ENCODE measurements at places on chromosomes 5 and 9.
A peak's percentile ranks its signal among the peaks of the same experiment; 100 is the strongest.

- DNase-seq, result no peak
These were observed 5.9 kb downstream of the HDHD3 start for GRCh38 chr9:113370806-113371325.

DNA sequence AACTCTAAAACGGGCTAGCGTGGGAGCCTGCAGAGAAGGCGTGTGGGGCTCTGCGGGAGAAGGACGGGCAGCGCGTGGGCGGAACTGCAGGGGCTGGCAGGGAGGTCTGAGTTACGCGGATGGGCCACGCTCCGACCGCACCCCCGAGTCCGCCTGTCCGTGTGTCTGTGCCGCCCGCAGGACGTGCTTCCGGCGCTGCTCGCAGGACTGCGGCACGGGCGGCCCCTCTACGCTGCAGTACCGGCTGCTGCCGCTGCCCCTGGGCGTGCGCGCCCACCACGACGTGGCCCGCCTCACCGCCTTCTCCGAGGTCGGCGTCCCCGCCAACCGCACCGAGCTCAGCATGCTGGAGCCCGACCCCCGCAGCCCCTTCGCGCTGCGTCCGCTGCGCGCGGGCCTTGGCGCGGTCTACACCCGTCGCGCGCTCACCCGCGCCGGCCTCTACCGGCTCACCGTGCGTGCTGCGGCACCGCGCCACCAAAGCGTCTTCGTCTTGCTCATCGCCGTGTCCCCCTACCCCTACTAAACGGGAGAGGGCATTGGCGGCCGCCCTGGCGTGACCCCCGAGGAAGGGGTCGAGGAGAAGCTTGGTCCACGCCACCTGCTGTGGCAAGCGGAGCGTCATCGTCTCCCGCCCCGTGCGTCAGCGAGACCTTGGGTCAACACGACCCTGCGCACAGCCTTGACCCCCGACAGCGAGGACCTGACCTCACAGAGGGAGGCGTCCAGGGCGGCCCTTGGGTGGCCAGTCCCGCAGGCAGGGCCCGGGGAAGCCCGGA is 11.4 kb upstream of the ASS1 start:
- DNase-seq, result peak; percentile 91

GRCh38 chr5:177109810-177110209 is 23.1 kb downstream of the FGFR4 start:
- no peak for DNase-seq

GRCh38 chr5:139181835-139182452 is 16.2 kb downstream of the SIL1 start:
- DNase-seq, result no peak

GRCh38 chr9:18855656-18856055 is 177.4 kb downstream of the SAXO1 start:
- no peak for DNase-seq

GRCh38 chr9:4506490-4506889 is 16.2 kb downstream of the SLC1A1 start:
- no peak for DNase-seq

DNA sequence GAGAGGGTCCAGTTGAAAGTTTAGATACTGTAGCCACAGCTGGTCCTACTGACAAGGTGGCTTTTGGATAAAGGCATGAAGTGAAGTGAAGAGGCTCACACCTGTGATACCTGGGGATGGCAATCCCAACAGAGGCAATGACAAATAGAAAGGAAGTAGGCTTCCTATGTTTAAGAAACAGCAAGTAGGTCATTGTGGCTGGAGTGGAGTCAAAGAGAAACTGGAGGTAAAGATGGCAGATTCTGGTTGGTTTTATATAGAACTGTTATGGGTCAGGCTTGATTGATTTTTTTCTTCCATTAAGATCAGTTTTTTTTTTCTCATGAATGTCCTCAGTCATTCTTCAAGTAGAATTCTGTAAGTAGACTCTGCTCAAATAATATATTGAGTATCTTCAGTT is 79.5 kb downstream of the ANXA1 start:
- no peak for DNase-seq

DNA sequence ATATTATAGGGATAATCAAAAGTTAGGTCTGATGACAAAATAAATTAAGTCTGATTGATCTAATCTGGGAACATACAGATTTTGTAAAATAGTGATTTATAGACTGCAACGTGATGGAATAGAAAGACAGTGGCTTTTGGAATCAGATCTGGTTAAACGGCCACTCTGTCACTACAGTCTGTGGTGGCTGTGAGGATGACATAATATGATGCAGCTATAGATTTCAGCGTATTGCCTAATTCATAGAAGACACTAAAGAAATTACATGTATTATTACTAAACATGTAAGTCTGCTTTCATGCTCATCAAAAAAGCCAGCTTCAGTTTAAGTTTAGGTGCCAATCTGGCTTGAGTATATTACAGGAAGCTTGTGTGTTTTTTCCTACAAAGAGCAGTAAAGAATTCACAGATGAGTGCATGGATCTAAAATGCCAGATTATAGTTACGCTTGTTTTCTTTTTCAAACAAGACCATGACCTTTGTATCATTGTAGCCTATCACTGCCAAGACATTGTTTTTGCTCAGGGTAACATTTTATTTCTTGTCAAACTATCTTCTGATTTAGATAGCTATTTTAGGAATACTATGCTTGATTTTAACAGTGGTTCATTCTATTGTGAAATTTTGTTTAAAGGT is 25.7 kb downstream of the CPEB4 start:
- no peak for DNase-seq

DNA sequence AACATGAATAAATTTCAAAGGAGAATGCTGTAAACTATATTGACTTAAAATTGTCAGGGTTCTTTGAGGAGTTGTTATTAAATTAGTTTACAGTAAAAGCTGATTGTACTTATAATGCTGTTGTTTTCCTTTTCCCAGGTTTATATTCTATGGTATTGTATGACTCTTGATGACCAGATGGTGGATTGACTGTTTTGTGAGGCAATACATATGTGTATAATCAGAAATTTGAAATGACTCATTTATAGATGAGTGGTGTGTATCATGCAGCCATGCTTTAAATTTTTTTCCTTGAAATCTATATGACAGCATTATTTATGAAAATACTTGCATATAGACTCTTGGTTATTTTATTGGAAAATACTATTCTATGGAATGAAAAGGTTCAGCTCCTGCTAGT is 195.3 kb downstream of the CNTLN start:
- DNase-seq, result no peak

DNA sequence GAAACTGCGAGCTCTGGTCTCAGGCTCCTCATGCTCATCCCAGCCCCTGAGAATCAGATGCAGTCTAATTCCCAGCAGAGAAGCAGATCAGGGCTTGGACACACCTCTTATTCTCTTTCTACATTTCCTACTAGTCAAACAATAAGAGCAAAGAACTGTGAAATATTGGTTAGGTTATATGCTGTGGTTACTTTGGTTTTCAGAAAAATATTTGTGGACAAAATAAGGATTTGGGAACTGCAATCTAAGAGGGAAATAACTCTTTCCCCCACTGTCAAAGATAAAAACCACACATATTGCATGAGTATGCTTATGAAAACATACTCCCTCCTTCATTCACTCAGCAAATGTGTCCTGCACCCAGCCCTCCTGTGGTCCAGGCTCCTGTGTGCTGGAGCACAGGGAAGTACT is 164.5 kb upstream of the S1PR3 start:
- no peak for DNase-seq

DNA sequence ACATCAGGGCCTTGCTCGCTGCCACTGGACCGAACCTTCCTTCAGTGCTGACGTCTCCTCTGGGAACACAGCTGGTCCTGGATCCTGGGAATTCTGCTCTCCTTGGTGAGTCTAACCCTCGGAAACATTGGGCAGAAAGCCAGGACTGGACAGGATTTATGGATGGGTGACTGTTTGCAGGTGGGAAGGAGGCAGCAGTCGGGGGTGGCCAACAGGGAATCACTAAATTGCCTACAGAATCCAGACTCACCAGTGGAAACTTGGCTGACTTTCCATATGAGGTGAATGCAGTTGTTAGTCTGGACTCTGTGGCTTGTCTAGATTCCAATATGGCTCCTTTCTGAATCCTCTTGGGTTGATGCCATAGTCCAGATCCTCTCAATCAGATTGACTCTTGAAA is 203.1 kb downstream of the SAXO1 start:
- DNase-seq, result no peak

DNA sequence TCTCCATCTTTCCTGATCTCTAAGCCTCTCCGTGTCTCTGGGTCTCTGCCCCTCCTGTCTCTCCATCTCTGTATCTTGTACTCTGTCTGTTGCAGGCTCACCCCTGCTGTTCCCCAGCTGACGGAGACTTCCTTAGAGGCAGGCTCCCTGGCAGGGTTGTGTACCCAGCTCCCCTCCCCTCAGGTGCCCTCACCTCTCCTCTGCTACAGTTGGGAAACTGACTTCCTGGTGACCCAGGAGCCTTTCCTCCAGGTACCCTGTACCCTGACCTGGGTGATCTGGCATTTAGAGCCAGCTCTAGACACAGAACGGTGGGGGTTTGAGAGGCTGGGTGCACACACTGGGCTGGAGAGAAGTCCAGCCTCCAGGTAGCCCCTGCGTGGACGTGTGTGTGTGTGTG is 37.7 kb downstream of the CXXC5 start:
- no peak for DNase-seq

Data from neural progenitor cell (in vitro differentiated cells).